ENCODE measurements at places on chromosomes 11 and 22.

- no peak for DNase-seq
Measured at GRCh38 chr11:131885431-131885830, 515.0 kb downstream of the NTM start.

- DNase-seq: peak; percentile 46
Measured at GRCh38 chr11:65204646-65205601, 23.2 kb downstream of the CAPN1 start.

DNA sequence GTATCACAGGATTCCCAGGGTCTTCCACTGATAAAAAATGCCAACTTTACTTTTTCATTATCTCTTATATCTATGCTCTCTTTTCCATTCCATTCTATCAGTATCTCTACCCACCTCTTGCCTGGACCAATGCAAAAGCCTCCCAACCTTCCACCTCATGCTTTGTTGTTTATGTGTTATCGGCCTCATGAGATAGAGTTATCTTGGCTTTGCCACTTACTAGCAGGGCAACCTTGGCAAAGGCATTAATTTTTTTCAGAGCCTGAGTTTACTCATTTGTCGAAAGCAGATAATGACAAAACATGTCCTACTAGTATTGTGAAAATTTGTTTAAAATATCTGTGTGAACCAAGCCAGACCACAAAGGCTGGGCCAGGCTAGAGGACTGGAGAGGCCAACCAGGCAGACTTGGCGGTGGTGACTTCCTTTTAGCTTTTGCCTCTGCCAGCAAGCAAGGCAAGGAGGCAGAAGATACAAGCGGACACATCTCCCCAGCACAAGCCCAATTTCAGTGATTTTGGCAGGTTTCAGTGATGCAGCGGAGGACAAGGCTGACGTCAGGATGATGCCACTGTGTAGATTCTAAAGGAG, 106.9 kb downstream of the ADAMTS15 start:
- DNase-seq: no peak

DNA sequence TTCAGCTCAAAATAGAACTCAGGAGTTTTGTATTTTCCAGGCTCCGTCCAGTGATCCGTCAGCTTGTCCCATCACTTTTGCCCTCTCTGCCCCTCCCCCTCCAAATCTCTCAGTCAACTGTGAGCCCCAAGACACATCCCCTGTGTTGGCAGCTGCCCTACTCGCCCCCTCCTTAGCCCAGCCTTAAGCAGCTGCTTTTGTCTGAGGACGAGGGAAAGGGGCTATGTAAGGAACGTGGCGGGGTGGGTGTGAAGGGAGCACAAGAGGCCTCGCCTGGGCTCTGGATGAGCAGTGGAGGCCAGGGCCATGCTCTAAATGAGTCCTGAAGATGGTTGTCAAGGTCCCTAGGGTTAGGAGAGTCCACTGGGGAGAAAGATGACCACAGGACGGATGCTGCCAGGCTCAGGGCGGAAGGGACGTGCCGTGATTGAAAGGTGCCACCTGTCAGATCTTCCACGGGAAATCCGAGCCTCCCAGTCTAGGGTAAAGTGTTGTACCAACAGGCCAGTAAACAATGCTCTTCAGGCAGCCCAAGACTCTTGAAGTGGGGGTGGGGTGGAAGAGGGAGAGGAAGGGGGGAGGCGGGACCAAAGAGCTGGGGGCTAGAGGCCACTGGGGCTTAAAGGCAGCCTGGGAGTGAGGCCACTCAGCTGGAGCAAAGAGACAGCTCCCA, at the start of gene SMTNL1:
Gene SMTNL1 (plus strand): TSS at position 649 of the 673 bp plus-strand sequence. CDS start 5,048 bp downstream, outside the sequence.
- DNase-seq: no peak

- DNase-seq: no peak
Measured at GRCh38 chr11:119791701-119792151, 62.7 kb upstream of the NECTIN1 start.

GRCh38 chr11:27373856-27374602, 11.0 kb upstream of the CCDC34 start:
- no peak for DNase-seq

DNA sequence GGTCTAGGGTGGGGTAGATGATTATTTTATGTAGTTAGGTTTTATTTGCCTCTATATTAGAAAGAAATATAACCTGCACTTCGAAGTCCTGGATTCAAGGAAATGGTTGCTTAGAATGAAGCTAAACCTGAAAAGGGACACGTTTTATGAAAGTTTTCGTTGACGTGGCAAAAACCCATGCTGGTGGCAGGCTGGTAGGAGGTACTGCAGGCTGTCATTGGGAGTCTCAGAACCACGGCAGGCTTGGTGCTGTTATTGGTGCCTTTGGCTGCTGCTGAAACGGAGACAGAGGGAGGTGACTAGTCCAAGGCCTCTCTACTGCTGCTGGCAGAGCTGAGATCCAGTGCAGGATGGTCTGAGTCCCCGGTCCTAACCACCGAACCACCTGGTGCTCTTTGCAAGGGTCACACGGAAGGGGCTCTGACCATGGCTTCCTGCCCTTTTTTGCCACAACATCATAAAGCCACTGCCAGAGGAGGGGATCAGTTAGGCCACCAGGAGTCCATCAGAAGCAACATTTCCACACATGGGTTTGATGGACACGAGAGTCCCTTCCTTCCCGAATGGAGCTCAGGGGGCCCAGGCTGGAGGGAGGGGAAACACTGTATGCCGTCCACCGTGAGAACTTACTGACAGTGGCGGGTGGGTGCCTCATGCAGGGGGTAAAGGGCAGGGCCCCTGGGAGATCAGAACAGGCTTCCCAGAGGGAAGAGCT, 13.4 kb downstream of the CSF2RB start:
- no peak for DNase-seq

DNA sequence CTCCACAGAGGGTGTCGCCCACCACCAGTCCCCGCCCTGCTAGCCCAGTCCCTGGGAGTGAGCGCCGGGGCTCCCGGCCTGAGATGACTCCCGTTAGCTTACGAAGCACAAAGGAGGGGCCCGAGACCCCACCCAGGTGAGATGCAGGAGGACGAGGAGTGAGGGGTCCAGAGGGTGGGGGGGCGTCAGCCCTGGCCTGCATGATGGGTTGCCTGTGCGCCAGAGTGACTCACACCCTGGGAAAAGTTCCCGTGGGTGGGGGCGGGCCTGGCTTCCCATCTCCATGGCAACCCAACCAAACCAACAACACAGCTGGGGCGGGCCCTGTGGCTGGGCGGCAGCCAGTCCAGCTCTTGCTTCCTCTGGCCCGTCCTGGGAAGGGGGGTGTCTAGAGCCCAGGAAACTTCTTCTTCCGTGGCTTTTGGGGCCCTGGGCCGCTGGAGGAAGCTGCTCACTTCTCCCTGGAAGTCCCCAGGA, 4.5 kb downstream of the GAS2L1 start:
- DNase-seq: peak; percentile 67

GRCh38 chr11:47180006-47180787, 3.5 kb upstream of the ARFGAP2 start:
- DNase-seq: no peak

DNA sequence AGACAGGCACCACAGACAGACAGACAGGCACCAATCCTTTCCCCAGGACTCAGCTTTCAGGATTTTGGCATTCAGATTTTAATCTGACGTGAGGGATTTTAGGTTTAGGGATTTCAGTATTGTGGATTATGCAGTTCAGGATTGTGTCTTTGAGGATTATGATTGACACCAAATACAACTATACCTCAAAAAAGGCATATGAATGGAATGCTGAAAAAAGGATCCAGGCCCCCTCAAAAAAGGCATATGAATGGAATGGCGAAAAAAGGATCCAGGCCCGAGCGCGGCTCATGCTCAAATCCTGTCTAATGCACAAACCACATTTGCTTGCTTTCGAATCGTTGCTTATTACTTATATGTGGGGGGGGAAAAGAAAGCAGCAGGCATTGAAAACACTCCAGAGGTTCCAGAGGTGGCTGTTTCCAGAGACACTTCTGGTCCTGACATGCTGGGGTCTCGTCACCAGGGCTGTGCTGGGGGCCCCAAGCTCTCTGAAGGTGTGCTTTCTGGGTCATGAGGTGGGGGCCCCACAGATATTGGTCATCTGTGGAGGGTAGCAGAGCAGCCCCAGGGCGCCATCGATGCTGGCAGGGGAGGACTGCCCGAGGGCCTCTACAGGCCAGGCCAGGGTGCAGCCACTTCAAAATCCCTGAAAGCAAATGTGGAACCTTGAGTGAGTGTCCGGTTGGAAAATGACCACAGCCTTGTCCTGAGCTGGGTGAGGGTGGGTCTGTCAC, 16.8 kb upstream of the OSBPL5 start:
- no peak for DNase-seq

GRCh38 chr11:2071748-2072385, 67.3 kb downstream of the IGF2 start:
- no peak for DNase-seq

- DNase-seq: no peak
Measured at GRCh38 chr11:128916681-128917080, 25.5 kb downstream of the KCNJ5 start.

All from CD4-positive, alpha-beta T cell treated with Interleukin-17A for 1 hour (primary cell).